Right kidney (tissue), 9 donors: ENCODE measurements at places on chromosomes 1 and 21.

- peak; percentile 68 for DNase-seq
Measured at GRCh38 chr1:219660666-219661463, 48.0 kb upstream of the ZC3H11B start.

DNA sequence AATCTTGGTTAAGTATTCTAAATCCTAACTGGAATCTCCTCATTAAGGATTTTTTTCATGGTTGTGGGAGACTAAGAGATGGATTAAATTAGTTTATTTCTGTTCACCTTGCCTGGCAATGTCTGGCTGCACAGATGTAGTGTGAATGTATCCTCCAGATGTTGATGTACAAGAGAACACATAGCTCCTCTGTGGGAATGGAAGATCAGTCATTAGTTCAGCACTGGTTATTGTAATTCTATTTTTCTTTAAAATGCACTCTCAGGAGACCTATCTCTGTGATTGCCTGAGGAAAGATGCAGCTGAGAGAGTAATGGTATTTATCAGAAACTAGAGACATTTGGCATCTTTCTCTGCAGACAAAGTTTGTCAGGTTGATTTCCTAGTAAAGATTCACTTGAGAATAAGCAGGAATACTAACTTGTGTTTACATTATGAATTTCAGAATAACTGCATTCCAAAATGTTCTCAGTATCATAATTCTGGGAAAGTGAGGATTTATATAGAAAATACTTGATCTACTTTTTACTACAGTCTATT is 178.6 kb downstream of the GIPC2 start:
- DNase-seq, result no peak

DNA sequence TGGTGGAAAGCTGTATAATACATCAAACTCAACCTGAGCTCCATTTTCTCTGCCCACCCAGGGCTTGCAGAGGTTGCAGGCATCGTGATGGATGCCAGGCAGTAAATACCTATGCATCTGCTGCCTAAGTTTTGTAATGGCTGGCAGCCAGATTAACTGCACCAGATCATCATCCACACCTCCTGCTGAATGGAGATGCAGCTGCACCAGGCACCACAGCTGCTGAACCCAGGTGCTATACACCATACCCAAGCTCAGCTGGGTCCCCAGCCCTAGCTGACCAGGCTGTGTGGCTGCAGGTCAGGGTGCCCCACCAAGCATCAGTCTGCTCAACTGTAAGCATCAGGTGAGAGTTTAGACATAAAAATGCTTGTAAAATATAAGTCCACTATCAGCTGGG is 6.7 kb upstream of the SNAPIN start:
- DNase-seq, result no peak

GRCh38 chr1:206723462-206723804 is 38.7 kb downstream of the MAPKAPK2 start:
- DNase-seq, result no peak

- DNase-seq, result no peak
Measured at GRCh38 chr1:55059302-55060132, 20.2 kb downstream of the PCSK9 start.

DNA sequence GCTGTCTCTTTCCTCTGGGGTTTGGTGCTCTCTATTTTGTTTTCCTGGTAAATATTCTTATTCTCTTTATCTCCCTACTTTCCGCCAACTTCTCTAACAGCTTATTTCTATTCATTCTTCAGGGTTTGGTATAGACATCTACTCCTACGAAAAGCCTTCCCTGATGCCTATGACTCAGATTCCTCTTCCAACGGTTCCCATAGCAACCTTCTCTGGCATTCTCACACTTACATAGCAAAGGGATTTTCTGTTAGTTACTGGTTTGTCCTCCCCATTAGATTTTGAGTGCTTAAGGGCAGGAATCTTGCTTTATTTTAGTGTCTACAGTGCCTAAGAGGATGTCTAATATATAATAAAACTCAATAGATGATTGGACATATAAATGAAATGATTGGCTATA is 407.6 kb upstream of the DEPDC1 start:
- DNase-seq, result no peak

DNA sequence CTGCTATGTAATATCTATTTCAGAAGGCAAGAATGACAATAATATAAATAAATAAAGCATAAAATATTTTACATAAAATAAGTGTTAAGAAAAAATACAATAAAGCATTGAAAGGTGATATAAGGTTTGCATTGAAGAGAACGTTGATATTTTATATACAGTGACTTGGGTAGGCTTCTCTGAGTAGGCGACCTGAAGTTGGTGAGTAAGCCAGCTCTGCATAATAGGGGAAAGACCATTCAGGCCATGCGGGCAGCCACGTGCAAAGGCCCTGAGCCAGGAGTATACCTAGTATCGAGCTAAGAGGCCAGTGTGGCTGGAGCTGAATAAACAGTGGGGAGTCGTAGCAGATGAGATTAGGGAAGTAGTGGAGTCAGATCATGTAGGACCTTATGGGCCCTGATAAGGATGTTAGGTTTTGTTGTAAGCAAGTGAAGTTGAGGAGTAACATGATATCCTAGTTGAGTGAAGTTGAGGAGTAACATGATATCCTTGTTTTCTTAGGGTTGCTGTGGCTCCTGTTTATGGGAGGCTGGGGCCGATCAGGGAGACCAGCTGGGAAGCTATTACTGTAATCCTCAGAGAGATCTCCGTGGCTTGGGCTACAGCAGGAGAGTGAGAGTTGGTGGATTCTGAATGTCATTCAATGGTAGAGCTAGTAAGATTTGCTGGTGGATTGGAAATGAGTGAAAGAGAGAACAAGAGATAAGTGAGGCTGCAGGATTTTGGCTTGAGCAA is 22.0 kb downstream of the KCNK1 start:
- DNase-seq, result no peak

- DNase-seq, result peak; percentile 70
Measured at GRCh38 chr1:109792056-109792831, 28.5 kb upstream of the EPS8L3 start.

- DNase-seq, result peak; percentile 39
Measured at GRCh38 chr21:43211072-43211759, 42.4 kb downstream of the CRYAA start.

DNA sequence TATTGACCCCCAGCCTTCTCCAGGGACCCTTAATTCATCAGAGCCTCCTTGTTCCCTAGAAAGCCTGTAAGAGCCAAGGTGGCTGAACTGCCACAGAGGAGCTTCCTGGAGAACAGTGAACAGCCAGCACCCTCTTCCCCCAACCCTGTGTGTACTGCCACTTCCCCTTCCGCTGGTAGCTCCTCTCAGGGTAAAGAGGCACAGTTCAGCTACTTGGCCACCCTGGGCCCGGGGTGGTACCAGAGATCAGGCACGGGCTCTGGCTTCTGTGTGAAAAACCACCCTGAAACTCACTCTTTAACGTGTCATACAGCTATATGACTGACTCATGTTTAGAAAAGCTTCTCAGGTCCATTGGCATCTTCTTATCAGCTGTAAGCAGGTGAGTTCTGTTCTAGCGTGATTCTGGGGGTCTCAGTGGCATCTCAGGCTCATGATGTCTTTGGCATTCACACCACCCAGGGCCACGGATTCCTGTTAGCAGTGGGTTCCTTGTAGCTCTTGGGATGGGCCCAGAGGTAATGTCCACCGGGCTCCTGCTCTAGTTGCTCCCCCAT is 22.4 kb downstream of the ARMH1 start:
- DNase-seq, result no peak

- DNase-seq, result peak; percentile 57
Measured at GRCh38 chr1:40818264-40818961, 34.8 kb downstream of the KCNQ4 start.

GRCh38 chr1:111516005-111516535 is 12.6 kb upstream of the ADORA3 start:
- peak; percentile 65 for DNase-seq

- DNase-seq, result no peak
Measured at GRCh38 chr1:48807554-48808260, 31.0 kb upstream of the BEND5 start.

- DNase-seq, result no peak
Measured at GRCh38 chr1:57312869-57313268, 111.0 kb downstream of the DAB1 start.

DNA sequence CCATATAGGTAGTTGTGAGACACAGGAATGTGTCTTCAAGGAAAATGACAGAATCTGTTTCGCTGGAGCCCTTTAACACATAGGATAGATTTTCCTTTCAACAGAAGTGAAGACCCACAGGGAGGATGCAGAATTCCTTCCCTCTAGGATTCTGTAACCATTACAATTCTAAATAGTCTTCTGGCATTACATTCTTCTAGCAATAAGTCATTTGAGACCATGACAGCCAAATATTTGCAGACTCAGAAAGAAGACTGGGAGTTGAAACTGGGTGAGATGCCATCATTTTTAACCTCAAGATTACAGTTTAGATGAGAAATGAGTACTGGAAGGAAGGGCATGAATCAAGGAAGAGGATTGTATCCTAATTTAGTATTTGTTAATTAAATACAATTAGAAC is 61.6 kb downstream of the ZBTB18 start:
- no peak for DNase-seq

DNA sequence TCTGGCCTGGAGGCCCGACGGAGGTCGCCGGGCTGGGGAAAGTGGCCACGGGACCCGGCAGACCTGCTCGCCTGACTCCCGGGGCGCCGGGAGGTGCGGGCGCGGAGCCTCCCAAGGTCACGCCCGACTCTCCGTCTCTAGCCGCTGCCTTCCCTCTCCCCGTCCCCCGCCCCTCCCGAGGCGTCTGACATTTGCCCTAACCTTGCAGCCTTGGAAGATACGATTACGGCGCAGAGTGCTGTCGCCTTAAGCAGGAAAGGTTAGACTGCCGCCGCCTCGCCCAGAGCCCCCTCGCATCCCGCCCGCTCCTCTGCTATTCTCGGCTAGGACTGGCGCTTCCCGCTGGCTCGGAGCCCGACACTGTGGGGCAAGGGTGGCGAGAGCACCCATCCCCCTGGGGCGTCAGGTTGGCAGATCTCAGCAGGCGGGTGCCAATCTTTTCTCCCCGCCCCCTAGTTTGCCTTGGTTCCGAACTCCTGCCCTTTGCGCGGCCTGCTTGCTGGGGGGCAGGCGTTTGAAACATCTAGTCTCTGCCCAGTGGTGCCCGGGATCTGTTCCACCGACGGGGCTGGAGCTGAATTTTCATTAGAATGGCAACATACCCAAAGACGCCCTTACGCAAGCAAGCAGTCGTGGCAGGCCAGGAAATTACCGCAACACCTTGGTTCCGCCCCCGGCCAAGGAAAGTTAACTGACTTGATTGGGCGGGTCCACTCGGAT is 835 bp downstream of the PGM1 start:
- DNase-seq, result no peak

DNA sequence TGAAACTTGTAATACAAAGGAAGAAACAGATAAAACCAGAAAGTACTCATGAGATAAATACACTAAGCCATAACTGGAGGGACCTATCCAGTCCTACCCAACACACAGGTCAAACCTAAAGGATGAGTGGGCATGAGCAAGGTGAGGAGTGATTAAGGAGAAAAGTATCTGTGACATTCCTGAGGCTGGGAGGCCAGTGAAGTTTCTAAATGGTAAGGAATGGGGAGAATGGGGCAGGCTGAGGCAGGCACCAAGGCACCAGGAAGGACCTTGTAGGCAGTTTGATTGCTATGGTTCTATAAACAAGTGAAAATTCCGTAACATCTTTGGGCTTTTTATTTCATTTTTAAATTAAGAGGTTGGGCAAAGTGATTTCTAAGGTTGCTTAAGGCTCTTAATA is 10.4 kb downstream of the DDX59 start:
- DNase-seq, result no peak

DNA sequence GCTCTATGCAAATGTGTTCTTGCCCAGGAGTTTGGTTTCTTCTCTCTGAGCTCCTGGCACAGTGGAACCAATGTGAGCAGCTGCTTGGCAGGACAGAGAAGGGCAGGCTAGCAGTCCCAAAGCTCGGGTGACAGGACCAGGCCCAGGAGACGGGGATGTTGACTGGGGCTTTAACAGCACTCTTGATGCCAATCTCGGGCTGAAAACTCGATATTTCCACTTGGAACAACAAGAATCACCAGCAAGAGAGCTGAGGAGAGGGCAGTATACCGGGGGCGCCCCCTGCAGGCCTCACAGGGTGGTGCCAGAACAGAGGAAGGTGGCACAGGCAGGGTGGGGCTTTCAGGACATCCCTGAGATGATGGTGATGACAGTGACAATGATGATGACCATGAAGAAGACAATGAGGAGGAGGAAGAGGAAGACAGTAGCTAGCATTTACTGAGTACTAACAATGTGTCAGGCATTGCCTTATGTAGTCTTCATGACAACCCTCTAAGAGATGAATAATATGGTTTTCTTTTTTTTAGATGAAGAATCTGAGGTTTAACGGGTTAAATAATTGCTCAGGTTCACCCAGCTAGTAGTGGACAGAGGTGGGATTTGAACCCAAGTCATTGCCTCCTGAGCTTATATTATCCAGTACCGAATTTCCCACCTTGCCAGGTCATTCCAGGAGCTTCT is 2.7 kb upstream of the KCNJ9 start:
- DNase-seq, result no peak

GRCh38 chr1:234065794-234066447 is 161.4 kb downstream of the SLC35F3 start:
- DNase-seq, result peak; percentile 39

DNA sequence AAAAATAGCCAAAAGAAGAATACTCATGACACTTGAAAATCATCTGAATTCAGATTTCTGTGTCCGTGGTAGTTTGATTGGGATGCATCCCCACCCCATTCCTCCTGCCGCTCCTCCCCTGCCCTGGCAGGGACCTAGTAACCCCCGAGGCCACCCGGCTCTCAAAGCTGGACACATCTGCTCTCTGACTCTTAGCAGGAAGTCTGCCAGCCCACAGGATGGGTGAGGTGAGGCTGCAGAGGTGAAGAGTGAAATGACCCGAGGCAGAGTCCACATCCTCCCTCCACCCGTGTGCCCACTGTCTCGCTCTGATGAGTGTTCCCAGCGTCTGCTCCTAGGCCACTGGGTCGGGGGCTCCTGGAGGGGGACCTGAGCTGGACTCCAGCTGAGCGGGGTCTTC is 308.5 kb upstream of the VAMP3 start:
- no peak for DNase-seq
